ENCODE measurements at places on chromosomes 3 and 15. TPM values are rescaled to one million over a fixed set of nuclear protein-coding genes. Genes with fewer than 3 reads are reported as not detected.
A peak's percentile ranks its signal among the peaks of the same experiment; 100 is the strongest.

- DNase-seq = no peak
Observed at GRCh38 chr3:21752749-21753347, 1.8 kb upstream of the ZNF385D start.

Gene GMPPB
- 41.5 TPM for total RNA-seq

DNA sequence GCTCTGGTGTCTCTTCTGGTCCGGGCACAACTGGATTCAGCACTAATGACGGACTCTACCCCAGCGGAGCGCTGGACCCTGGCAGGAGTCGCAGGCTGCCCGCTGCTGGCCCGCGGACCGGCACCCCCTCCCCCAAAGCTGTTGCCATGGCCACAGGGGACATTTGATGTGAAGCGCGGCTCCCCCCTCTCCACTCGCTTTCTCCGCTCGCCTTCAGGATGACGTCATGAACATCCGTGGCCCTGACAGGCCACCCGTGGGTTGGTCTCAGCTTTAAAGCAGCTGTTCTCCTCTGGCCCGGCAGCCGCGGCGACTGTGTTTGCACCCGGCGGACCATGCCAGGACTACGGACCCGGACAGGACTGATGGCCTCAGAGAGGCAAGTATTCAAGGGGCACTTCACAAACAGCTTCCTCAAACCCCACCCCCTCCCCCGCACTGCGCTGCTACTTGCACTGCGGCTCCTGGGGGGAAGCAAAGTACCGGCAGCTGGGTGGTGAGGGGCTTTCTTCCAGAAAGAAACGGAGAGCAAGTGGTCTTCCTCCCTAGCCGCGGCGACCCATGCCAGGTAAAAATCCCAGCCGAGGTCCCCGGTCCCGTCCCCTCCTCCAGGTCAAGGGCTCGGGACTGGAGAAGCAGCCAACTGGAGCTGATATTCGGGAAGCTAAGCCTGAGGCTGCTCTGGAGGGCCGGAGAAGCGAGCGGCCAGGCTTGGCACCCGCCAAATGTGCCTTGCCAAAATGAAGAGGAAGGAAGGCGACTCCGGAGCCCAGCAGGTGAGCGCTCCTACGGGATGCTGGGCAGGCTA is 16.6 kb upstream of the AEN start:
- DNase-seq = peak; percentile 70

DNA sequence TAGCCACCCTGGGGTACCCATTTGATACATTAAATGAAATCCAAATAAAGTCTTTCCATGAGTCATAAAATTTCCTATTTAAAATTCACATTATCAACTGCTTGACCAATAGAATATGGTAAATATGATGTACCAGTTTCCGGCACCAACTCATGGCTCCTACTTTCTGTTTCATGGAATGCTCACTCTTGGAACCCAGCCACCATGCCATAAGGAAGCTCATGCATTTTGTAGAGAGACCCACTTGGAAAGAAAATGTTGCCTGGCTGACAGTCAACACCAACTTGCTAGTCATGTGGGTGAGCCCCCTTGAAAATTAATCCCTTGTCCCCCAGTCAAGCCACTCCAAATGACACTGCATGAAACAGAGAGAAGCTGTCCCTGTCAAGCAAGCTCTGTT is 57.2 kb downstream of the WWTR1 start:
- no peak for DNase-seq

DNA sequence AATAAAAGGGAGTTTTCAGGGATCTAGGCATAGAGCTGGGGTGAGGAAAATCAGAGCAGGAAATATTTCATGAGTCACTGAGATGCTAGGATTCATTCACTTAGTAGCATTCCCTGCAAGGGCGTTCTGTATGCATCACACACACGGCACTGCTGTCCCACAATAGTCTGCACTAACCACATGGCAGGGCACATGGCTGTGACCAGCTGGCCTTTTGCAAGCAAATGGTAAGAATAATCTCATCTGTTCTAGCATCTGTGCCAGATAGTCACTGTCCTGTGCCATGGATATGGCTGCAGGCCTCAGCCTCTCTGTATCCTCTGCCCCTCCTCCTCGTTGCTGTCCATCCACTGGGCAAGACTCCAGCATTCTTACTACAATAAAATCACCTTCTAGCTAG is 37.8 kb downstream of the BOC start:
- no peak for DNase-seq

Gene SCN11A
- total RNA-seq = not detected

GRCh38 chr15:98311566-98312188 is 336.7 kb upstream of the IGF1R start:
- DNase-seq = no peak

- DNase-seq = no peak
Observed at GRCh38 chr3:88150371-88150770, 612 bp downstream of the C3orf38 start.

Gene TMEM42
- total RNA-seq = 18.9 TPM

Gene CCDC39
- 0.94 TPM for total RNA-seq

GRCh38 chr3:9688961-9689360 is 14.7 kb upstream of the CPNE9 start:
- DNase-seq = no peak

Gene CCR1
- 12.1 TPM for total RNA-seq

- no peak for DNase-seq
Observed at GRCh38 chr3:16482770-16483531, 30.5 kb downstream of the RFTN1 start.

Gene CLDN18
- total RNA-seq = 246 TPM

GRCh38 chr15:73900095-73900712 is 26.1 kb upstream of the LOXL1 start:
- DNase-seq = no peak

DNA sequence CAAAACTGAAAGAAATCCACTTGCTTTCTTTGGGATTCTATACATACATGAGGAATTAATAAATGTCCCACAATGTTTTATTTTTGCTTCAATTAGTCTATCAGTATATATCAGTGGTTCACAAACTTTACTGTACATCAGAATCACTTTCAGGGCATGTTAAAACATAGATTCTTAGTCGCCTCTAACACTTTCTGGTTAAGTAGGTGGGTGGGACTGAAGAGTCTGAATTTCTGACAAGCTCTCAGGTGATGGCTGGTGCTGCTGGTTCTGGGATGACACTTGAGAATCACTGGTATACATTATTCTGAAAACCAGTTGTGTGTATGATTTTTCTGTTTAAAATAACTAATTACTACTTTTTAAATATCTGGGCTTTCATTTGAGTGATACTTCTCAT is 393.3 kb downstream of the TBC1D5 start:
- no peak for DNase-seq

GRCh38 chr3:41507336-41508062 is 308.2 kb downstream of the CTNNB1 start:
- no peak for DNase-seq

Gene UACA
- total RNA-seq = 83.8 TPM

DNA sequence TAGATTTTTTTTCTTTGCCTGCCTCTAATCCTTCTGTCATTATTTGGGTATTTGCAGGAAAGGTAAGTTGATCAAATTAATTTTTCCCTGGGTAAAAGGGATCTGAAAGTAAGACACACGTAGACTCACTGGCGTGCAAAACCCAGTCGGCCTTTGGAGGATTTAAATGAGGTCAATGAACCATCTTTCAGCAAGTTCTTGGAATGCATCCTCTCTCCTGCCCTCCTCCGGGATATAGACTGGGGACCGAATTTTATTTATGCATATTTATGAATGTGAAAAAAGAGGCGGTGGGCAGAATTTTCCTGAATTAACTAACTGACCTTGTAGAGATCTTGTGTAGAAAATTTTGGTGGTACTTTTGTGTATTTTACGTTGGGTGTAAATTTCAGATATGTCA is 2.2 kb downstream of the CADM2 start:
- no peak for DNase-seq

GRCh38 chr3:56275120-56275519 is 193.1 kb downstream of the ERC2 start:
- DNase-seq = no peak

DNA sequence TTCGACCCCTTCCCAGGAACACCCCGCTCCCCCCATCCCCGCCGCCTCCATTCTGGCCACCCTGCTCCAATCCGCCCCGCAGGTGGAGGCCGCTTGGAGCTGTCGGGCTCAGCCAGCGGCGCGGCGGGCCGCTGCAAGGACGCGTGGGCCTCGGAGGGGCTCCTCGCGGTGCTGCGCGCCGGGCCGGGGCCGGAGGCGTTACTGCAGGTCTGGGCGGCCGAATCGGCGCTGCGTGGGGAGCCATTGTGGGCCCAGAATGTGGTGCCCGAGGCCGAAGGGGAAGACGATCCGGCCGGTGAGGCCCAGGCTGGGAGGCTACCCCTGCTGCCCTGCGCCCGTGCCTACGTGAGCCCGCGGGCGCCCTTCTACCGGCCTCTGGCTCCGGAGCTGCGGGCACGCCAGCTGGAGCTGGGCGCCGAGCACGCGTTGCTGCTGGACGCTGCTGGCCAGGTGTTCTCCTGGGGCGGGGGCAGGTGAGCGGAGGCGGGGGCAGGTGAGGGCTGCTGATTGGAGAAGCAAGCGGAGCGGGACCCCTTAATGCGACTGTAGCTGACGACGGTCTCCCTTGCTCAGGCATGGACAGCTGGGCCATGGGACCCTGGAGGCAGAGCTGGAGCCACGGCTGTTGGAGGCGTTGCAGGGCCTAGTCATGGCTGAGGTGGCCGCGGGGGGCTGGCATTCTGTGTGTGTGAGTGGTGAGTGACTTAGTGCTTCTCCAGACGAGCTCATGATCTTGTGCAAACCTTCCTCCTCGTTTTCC is 2.5 kb downstream of the RCCD1 start:
- peak; percentile 90 for DNase-seq

DNA sequence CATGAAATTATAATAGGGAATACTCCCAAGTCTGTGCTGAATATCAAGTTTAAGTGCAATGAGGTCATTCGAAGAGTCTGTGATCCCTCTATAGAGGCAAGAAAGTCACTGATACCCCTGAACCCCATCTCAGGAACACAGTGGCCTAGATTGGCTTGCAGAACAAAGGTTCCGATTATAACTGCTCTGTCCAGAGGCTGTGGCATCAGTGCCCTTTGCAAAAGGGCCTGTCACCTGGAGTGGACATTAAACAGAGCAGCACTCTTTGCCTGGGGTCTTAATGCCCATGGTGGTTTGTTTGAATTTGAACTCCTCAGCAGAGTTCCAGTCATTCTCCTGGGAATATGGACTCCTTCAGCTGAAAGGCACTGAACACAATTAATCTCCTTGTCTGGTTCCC is 93.9 kb upstream of the SLCO3A1 start:
- DNase-seq = no peak

Data from upper lobe of left lung (tissue), 6 donors.